ENCODE measurements at places on chromosomes 4 and X.

- DNase-seq, result no peak
Measured at GRCh38 chr4:3344104-3344503, 51.3 kb downstream of the RGS12 start.

DNA sequence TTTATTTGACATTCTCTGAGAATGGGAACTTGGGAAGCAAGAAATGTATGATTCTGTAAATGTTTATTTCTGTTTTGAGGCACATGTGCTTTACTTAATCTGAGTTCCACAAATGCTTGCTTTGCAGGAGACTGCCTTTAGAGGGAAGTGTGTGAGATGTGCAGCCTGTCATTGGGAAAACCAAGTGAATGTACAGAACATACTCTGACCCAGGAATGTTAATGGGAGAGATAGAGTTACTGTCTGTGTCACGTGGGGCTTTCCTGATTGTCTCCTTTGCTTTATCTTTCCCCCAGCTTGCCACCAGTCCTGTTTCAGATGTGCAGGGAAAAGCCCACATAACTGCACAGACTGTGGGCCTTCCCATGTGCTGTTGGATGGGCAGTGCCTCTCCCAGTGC, 218.6 kb upstream of the ANXA3 start:
- no peak for DNase-seq

DNA sequence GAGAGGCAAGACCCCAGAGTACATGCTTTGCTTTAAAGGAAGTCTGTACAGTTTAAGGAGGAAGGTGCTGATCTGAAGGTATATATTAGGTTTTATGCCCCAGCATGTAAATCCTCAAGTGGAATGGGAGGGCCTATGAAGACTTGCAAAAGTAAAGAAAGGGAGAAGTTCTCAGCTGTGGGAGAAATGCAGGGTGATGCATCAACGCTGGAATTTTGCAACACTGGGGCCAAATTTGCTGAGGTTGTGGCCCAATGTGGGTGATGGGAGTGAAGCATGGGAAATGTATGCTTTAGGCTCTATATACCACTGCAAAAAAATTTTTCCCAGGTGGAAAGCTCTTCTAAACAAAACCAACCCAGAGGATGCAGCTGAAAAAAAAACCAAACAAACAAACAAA, 33.8 kb upstream of the GPR174 start:
- no peak for DNase-seq

DNA sequence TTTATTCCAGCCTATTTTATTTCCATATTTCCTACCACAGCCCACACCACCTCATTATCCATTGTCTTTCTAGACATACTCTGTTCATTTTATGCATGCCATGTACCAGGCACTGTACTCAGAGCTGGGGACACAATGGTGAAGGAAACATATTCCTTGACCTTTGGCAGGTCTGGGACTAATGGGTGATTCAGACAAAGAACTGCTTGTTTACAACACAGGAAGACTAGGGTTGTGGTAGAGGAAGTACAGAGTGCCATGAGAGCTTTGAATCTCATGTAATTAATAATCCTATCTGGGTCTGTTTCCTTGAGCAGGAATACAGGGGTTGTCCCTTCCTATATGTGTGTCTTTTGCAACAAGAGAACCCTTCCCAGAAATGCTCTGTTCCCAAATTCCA, 75.1 kb upstream of the NUDT10 start:
- DNase-seq, result no peak

GRCh38 chr4:187415231-187415630, 580.3 kb upstream of the ZFP42 start:
- DNase-seq, result no peak

GRCh38 chr4:146349306-146349705, 135.0 kb downstream of the REELD1 start:
- no peak for DNase-seq

Data from SIG-M5 (cell line).